ENCODE measurements at places on chromosomes 16 and 17. TPM values are rescaled to one million over a fixed set of nuclear protein-coding genes. Genes with fewer than 3 reads are reported as not detected.

ABAT gene
- 16.1 TPM for total RNA-seq

DNA sequence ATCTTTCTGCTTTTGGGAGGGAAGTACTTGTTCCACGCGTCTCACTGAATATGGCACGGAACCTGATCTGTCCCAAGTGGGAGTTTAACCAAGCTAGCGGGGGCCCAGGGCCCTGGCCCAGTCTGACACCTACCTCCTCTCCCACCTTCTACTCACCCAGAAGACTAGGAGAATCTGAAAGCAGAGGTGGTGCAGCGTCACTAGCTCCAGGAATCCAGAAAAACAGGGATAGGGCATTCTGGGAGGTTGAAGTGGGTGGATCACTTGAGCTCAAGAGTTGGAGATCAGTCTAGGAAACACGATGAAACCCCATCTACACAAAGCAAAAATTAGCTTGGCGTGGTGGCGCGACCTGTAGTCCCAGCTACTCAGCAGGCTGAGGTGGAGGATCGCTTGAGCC is 163.5 kb upstream of the ZNF267 start:
- H3K36me3 ChIP-seq = peaks cover 35% of the 10 kb centered on the region
- H3K4me3 ChIP-seq = no peak overlapping the region
- DNase-seq = no peak
- H3K27me3 ChIP-seq = no peaks in the 10 kb centered on the region

KRTAP2-1 gene
- not detected for total RNA-seq

DNA sequence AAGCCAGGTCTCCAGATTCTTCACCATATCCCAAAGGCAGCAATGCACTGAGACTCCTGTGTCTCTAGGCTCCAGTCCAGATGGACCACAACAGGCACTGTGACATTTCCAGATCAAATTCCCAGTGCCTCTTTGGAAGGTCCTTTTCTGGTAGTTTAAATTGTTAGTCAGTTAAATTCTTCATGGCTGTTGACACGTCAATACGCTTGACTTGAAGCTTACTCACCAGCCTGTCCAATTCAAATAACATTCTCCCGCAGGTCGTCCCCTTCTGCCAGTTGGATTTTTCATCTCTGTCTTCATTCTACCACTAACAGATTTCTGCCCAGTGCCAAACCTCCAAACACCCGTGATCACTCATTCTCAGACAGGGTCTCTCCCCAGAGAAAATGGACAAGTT is 86.7 kb downstream of the SHISA9 start:
- no peak for DNase-seq
- H3K27ac ChIP-seq = no peak overlapping the region
- no peaks in the 10 kb centered on the region for H3K4me1 ChIP-seq
- H3K4me3 ChIP-seq = no peak overlapping the region
- no peaks in the 10 kb centered on the region for H3K36me3 ChIP-seq

DNA sequence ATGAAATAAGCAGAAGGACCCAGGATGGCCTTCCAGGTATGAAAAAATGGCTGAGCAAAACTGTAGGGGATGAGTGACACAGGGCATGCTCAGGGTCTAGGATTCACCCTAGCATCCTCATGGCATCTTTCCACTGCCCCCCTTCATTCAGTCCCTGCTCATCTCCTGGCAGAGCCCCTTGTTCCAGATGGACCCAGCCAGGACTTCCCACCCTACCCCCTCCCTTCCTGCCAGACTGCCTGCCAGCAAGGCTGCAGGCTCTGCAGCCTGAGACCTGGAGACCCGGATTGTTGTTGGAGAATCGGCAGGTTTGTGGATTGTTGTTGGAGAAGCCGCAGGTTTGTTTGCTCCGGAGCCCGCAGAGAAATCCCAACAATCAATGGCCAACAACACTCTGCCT is 6.6 kb downstream of the SEZ6 start:
- DNase-seq = no peak
- no peak overlapping the region for H3K27ac ChIP-seq
- H3K27me3 ChIP-seq = no peaks in the 10 kb centered on the region
- no peak overlapping the region for H3K4me3 ChIP-seq
- no peaks in the 10 kb centered on the region for H3K4me1 ChIP-seq
- no peaks in the 10 kb centered on the region for H3K36me3 ChIP-seq

DNA sequence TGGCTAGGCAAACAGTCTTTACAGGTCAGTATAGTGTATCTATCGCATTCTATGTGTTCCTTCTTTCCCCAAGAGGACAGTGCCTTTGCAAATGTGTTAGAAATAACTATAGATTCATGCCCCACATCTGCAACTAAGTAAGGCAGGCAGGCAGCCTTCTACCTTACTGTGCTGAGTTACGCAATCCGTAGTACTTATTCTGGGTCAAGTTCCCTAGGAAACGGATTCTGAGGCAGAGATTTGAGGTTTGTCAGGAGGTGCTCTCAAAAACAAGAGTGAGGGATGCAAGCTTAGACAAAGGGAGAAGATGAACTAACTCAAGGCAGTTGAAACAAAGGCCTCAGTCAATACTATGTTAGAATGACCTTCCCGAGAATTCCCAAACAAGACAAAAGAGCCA is 12.7 kb upstream of the ANKFY1 start:
- no peak for DNase-seq
- H3K36me3 ChIP-seq = peaks cover 18% of the 10 kb centered on the region
- no peaks in the 10 kb centered on the region for H3K4me1 ChIP-seq
- no peak overlapping the region for H3K4me3 ChIP-seq
- H3K27me3 ChIP-seq = no peaks in the 10 kb centered on the region

GRCh38 chr16:2487903-2488531 is 13.1 kb downstream of the TBC1D24 start:
- no peak overlapping the region for H3K27ac ChIP-seq
- no peaks in the 10 kb centered on the region for H3K27me3 ChIP-seq
- peaks cover 23% of the 10 kb centered on the region for H3K4me1 ChIP-seq
- no peak for DNase-seq

GRCh38 chr17:61149862-61150362 is 249.7 kb upstream of the TBX2 start:
- no peaks in the 10 kb centered on the region for H3K27me3 ChIP-seq
- H3K4me3 ChIP-seq = no peak overlapping the region
- H3K27ac ChIP-seq = no peak overlapping the region
- no peaks in the 10 kb centered on the region for H3K4me1 ChIP-seq
- H3K36me3 ChIP-seq = no peaks in the 10 kb centered on the region

DNA sequence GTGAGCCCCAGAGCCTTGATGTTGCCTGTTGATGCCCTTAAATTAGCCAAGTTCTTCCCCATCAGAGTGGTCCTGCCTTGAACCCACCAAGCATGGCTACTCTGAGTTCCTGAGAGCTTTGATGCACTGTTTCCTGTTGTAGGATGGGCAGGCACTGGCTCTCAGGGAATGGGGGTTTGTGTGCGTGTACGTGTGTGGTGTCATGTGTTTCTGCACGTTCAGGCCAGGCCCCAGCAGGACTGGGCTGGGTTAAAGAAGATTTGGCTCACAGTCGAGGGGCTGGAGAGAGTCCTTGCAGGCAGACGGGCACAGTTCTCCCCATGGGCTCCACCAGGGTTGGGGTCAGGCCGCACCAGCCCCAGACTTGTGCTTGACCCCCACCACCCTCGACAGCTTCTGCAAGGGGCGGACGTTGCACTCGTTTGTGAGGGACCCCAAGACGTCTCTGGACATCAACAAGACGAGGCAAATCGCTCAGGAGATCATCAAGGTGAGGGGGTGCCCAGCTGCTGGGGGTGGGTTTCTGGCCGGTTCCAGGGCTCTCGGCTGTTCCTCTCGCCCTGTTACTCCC is 23.4 kb upstream of the LGALS9 start:
- no peak for DNase-seq
- no peaks in the 10 kb centered on the region for H3K27me3 ChIP-seq
- no peak overlapping the region for H3K4me3 ChIP-seq
- H3K4me1 ChIP-seq = no peaks in the 10 kb centered on the region

Measured in T-cell (primary cell).